Activated CD4-positive, alpha-beta T cell treated with anti-CD3 and anti-CD28 coated beads, Interleukin-2, amount 50 U/mL, for 24 hours (primary cell): ENCODE measurements at places on chromosomes 2 and 18.

- DNase-seq = no peak
Observed at GRCh38 chr18:79643054-79643984, 36.3 kb upstream of the CTDP1 start.

GRCh38 chr2:20027260-20027677 is 14.8 kb upstream of the MATN3 start:
- no peak for DNase-seq

- no peak for DNase-seq
Observed at GRCh38 chr18:21181766-21182165, 60.3 kb upstream of the GREB1L start.

DNA sequence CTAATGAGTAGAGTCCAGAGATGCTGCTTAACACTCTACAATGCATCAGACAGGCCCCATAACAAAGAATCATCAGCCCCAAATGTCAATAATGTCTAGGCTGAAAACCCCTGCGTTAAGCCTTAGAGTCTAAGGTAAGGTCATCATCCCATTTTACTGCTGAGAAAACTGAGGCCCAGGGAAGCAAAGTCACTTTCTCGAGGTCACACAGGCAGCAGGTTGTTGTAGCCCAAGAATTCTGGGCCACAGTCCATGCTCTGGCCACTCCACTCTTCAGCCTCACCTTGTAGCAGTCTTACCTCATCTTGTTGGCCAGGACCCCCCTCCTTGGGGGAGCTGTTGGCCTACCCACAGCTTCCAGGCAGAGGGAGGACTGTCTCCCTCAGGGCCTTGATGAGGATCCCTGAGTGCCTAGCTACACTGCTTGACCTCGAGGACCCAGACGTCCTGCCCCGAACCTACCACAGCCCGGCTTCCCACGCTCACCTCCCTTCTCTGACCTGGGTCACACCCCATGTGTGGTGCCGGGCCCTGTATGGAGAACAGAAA is 54.4 kb downstream of the SMAD7 start:
- no peak for DNase-seq

DNA sequence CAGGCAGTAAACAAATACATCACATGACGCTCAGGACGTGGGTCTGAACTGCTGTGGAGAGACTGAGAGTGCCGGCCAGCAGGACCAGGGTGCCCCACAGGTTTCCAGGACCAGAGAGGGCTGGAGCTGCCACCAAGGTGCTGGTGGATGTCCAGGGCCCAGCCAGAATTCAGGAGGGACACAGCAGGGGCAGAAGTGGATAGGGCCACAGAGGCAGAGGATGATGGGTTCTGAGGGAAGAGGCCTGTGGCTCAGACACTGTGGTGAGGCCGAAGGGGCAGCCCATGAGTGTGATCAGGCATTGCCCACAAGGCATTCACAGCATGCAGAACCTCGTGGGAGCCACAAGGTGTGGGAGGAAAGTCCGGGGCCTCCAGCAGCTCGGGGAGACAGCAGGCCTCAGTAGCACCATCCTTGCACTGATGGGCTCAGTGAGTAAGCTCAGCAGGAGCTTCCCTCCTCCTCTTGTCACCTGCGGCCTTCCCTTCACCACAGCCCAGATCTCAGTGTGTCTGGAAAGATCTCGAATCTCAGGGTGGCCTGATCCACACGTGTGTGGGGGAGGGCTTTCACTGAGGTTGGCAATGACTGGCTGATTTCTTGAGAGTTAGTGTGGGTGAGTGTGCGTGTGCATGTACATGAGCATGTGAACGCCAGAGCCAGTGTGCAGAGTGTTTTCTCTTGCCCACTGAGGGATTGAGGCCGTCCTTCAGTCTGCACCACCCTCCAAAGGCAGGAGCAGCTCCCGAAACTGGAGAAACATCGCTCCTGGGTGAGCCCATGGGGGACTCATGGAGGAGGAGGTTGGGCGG is 181.8 kb upstream of the RAB6C start:
- no peak for DNase-seq
